ENCODE measurements at places on chromosomes 7 and 10.

- no peak for DNase-seq
Measured at GRCh38 chr10:18334116-18334867, 194.1 kb downstream of the CACNB2 start.

GRCh38 chr7:106978425-106979420 is 65.8 kb upstream of the PRKAR2B start:
- DNase-seq: no peak

- DNase-seq: no peak
Measured at GRCh38 chr7:37816922-37817590, 31.3 kb upstream of the NME8 start.

DNA sequence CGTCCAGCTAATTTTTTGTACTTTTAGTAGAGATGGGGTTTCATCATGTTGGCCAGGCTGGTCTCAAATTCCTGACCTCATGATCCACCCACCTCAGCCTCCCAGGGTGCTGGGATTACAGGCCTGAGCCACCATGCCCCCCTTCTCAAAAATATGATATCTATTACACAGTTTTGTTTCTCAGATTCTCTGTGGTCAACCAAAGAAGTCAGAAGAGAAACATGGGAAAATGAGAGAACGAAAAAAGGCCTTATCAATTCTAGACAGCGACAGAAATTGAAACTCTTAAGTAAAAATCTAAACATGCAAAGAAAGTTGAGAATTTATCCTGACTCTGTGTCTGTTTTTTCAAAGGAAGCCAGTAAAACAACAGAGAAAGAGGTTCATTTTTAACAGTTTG is 283.8 kb upstream of the PLXDC2 start:
- DNase-seq: no peak

GRCh38 chr7:152462995-152463708 is 27.3 kb upstream of the KMT2C start:
- DNase-seq: peak; percentile 81

GRCh38 chr10:101438881-101439391 is 85.0 kb downstream of the BTRC start:
- DNase-seq: no peak

DNA sequence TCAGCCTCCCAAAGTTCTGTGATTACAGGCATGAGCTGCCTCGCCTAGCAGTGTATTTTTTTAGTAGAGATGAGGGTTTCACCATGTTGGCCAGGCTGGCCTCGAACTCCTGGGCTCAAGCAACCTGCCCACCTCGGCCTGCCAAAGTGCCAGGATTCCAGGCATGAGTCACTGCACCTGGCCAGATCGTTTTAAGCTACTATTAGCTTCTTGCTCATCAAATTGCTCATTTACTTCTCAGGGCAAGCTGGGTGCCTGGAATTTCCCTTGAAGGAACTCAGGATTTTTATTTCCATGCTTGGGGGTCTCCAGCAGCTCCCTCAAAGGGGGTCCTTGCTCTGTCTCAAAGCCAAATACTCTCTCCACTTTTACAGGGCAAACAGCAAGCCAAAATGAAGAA is 798.0 kb upstream of the AUTS2 start:
- no peak for DNase-seq

- DNase-seq: peak; percentile 45
Measured at GRCh38 chr10:33306701-33307519, 27.6 kb downstream of the NRP1 start.

GRCh38 chr7:11300241-11300640 is 326.6 kb downstream of the PHF14 start:
- DNase-seq: no peak

GRCh38 chr7:123622660-123623386 is 21.2 kb downstream of the ASB15 start:
- DNase-seq: peak; percentile 55

DNA sequence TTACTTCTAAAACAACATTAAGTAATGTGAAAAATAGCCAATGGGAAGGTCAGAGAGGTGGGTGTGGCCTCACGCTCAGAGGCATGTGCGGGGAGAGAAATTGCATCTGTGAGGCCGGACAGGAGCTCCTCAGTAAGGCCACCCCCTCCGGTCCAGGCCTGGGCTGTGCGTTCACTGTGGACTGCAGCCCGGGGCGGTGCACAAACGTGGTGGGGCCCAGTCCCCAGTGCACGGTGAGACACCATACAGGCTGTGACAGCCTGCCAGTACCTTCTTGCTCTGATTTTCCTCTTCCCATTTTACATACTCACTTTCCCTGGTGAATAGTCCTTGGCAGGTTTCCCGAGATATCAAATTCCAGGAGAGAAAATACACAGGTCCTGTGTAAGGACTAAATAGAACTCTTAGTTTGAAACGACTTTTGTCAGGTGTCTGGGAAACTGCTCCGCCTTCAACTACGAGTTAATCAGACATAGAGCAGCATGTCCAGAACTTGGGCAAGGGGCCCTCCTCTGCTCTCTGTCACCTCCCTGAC is 174.1 kb upstream of the MKI67 start:
- no peak for DNase-seq
